ENCODE measurements at places on chromosomes 1 and 21.
A peak's percentile ranks its signal among the peaks of the same experiment; 100 is the strongest.

GRCh38 chr1:112527266-112528010 lies 18.7 kb downstream of the WNT2B start:
- no peak for DNase-seq

DNA sequence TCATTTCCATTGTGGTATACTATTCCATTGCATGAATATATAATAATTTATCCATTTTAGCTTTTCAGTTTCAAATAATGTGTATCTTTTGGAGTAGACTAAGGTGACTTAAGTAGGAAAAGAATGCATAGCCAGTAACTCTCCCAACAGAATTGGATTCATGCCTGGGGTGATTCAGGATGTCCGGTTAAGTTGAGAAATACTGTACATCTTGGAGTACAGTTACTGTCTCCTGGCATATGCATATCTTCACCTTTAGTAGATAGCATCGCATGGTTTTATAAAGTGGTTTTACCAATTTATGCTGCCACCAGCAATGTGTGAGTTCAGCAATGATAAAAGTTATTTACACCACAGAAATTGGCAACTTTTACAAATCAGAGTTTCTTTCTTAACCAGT lies 18.6 kb upstream of the SLC6A9 start:
- DNase-seq: no peak

DNA sequence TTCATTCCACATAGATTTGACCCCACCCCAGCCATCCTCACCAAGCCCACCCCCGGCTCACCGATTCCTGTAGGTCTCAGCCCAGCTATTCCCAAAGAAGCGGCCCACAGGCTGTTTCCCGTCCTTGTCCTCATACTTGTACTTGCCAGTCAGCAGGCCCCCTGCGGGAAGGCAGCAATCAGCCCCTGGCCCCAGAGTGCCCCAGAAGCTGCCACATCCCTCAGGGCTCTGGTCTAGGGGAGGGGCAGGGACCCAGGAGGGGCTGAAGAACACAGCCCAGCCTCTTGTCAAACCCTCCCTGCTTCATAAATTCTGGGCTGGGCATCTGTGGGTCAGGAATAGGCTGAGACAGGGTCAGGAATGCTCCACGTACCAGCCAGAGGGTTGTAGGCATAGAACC lies 5.0 kb downstream of the AKR7A2 start:
- DNase-seq: no peak

DNA sequence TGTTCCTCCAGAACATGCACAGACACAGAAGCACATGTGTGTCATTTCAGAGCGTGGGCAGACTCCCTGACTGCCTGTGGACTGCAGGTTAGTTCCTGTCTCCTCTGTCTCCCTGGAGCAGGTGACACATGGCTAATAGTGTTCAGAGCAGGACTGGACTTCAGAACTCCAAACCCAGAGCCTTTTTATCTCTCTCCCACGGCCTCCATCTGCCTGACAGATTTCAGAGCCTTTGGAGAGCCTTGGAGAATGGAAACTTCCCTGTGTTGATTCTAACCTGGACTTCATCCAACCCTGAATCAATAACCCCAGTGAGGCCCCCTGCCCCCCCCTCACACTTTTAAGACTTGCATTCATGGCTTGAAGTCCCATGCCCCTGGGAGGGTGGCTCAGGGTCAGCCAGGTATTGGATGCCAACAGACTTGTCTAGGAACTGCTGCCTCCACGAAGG lies 44.4 kb downstream of the C1orf198 start:
- no peak for DNase-seq

DNA sequence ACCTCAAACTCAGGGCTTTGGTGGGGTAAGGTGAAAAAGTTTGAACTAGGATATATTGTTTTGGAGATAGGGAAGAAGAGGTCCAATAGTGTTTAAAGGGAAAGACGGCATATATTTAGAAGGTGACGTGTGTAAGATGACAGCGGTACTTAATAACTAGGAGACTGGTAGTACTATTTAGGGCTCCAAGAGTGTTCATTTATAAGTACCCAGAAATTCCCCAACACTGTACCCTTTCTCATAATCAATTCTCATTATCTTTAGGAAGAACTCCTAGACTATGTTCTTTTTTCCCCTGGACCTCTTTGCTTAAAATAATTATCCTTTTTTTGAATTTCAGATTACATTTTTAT lies 1.5 kb downstream of the LYPLAL1 start:
- DNase-seq: no peak

DNA sequence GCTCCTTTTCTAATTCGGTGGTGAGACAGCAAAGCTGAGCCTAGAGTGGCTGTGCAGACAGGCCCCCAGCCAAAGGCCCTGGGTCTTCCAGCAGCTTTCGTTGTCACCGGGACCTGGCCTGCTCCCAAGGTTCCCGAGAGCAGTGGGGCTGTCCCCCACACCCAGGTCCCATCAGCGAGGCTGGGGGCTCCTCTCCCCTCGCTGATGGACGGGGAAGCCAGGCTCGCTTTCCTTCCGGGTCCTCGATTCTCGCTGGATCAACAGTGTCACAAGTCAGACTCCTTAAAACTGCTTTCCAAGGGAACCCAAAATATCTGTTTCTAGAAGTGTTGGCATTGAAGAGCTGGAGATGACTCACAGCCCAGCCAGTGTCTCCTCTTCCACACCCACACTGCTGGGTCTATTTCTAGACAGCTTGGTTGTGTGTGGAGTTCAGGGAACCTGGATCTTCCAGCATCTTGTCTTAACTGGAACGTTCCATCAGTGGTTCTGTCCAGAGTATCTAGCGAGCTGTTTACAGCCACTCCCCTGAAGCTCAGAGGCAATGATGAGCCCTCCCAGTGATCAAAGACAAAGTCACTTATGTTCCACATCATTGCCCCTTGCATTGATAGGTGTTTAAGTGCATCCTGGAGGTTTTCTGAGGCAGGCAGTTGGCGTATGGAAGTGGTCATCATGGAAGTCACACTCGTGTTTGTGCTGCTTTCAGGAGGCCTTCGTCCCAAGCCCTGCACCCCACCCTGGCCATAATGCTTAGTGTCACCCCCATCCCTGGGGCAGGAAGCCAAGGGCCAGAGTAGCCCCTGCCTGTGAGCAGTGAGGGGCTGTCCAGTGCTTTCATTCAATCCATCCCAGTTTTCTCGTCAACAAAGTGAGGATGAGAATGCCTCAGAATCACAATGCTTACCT lies 35.2 kb downstream of the RRP1 start:
- DNase-seq: no peak

- DNase-seq: no peak
These were observed 54.2 kb downstream of the IFI44 start for GRCh38 chr1:78703806-78704205.

DNA sequence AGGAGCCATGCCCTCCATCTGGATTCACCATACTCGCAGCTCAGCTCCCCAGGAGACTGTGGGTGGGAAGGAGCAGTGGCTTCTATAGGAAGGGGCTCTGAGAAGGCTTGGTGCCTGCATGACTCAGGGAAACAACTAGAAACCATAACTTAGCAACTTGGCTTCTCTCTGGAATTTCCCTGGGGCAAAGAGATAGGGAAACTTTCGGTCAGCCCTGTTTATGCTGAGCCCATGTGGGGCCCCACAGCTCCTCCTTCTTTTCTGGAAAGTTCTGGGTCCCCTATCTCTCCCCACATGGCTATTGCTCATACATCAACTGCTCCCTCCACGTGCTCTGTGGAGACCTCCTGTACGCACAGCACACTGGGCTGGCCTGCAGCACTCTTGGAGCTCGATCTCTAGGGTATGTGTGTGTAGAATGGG lies 39.3 kb downstream of the PLEKHA6 start:
- DNase-seq: no peak

DNA sequence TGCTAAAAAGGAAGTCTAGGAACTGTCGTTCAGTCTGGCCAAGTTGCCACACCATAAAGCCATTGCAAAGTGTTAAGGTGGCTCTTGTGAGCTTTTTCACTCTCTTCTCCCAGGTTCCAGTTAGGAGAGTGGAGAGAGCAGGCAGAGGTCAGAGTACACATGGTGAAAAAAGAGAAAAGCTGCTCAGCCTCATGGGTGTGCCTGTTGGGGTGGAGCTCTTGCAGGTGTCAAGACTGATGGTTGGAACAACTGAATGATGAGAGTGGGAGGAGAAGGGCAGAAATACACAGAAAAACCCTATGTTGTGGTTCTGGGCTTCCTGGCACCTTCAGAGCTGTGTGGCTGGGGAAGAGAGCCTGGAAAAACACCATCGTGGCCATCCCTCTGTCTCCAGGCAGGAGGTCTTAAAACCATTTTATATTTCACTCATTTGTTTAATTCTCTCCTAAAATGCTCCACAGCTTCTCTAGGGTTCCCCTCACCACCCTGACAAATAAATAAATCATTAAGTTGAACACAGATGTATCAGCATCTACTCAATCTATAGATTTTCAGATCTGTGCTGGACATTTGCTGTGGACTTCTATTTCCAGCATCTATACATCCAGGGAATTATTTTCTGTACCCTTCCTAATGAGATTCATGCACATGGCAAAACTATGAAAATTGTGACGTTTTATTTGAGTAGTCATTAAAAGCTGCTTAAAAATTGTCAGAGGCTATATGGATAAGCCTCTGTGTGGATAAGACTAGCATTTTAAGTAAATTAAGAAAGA lies 17.5 kb downstream of the UBASH3A start:
- DNase-seq: no peak

DNA sequence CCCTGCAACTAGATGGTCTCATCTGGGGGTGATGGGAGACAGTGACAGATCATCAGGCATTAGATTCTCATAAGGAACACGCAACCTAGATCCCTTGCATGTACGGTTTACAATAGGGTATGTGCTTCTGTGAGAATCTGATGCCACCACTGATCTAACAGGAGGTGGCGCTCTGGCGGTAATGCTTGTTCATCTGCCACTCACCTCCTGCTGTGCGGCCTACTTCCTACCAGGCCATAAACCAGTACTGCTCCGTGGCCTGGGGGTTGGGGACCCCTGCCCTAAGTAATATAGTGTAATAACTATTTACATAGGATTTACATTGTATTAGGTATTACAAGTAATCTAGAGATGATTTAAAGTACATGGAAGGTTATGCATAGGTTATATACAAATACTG lies 134.9 kb downstream of the CLEC20A start:
- no peak for DNase-seq

DNA sequence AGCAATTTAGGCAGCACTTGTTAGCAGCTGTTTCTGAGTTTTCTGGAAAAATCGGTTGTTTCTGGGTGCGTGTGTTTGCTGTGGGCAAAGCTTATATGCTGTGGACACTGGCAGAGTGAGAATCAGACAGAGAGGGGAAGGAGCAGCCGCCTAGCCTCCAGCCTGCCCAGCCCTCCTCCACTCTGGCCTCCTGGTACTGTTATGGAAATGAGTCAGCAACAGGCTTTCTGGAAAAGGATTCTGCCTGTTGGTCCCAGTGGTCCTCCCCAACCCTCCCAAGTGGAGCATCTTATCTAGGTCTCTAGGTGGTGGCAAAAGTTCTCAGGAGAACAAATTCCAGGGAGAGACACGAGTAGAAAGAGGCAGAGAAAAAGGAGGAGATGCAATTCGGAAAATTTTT lies 42.2 kb upstream of the GOLT1A start:
- DNase-seq: no peak

DNA sequence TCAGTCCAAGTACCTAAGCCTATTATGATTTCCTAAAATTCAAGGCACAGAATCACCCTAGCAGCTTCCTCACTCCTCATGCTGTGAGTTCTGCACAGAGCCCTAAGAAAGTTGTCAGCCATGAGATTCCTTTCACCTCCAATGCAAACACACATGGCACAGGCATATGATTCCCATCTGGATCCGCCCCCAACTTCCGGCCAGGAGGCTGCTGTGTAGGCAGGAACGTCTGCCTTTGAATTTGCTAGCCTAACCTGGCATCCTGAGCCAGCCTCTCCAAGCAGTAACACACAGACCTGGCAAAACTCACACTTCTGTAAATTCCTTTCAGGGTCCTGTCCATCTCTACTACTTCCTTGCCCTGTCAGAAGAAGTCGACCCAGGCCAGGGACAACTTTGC lies 521.1 kb upstream of the BEND5 start:
- DNase-seq: no peak

- DNase-seq: no peak
These were observed 118.5 kb downstream of the EIF4G3 start for GRCh38 chr1:21058035-21058793.

GRCh38 chr1:17155257-17155920 lies 36.1 kb upstream of the PADI2 start:
- DNase-seq: no peak

- DNase-seq: no peak
These were observed 128.6 kb downstream of the PCNX2 start for GRCh38 chr1:233166896-233167295.

DNA sequence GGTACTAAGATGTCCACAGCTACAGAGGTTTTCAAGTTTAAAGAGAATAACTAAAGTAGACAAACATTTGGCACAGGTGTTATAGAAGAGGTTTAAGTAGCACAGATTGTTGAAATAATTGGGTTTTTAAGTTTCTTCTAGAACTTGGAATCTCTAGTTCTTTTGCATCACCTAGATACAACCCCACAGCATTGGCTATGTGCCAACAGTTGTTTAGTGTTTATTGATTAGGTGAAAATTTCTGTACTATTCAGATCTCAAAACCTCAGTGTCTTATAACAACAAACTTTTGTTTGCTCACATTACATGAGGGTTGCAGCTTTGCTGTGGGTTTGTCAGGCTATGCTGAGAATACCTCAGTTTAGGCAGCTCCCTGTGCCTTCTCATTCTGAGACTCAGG lies 162.5 kb downstream of the TBX15 start:
- no peak for DNase-seq

DNA sequence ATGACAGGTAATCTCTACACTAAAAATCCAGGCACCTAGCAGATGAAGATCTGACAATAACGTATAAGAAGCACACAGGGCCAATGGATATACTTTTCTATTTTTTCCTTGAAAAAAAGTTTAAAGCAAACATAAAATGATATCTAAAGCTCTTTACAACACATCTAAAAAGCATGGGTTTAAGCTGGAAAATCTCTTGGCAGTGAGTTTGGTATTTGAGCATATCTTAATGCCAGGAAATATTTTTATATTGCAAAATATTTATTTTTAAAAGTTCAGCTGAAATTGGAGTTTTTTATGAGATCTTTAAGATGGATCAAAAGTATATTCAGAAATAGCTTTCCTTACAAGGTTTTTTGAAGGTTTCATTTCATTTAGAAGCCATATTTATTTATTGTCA lies 40.5 kb downstream of the SLC5A9 start:
- DNase-seq: no peak

DNA sequence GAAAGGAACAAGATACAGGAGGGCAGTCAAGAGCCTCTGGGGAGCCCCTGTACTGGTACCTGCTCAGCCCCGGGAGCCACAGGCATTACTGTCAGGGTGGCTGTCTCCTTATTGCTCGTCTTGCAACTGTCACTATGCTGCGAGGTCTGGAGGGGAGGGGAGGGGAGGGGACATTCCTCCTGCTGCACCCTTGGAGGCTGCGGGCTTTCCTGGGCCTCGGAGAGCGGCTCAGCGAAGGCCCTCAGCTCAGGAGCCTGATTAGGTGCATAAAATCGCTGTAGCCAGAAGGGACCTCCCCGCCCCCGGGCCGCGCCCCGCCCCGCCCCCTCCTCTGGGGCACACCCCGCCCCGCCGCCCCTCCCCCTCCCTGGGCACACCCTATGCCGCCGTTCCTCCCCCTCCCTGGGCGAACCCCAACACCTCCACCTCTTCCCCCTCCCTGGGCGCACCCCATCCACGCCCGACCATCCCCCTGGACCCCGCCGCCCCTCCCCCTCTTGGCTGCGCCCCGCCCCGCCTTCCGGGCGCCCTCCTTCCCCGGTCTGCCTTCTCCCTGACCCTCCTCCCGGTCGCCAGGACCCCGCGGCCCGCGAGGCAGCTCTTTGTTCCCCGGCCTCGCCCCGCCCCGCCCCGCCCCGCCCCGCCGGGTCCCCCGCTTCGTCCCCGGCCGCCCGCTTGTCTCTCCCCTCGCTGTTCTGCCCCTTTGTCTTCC lies 35.5 kb downstream of the CACHD1 start:
- DNase-seq: peak; percentile 52

Measured in stimulated activated CD4-positive, alpha-beta T cell treated with anti-CD3 and anti-CD28 coated beads, Interleukin-4, amount 100 ng/mL, for 4 hours (primary cell).